ENCODE measurements at places on chromosomes 6 and 20.

DNA sequence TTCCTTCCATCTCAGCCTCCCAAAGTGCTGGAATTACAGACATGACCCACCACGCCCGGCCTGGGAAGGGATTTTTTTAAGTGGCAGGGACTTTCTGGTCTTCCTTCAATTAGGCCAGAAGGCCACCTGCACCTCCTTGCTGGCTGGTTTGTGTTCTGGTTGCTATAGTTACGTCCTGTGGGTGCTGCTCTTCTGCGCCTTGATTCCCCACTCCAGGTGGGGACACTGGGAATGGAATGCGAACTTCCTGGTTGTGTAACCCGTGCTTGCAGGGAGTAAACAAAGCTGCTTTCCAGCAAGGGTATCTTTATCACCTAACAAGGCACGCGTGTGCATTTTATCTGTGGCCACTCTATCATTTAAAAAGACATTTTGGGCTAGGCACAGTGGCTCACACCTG lies 117.7 kb downstream of the PLEKHG1 start:
- DNase-seq, result no peak

DNA sequence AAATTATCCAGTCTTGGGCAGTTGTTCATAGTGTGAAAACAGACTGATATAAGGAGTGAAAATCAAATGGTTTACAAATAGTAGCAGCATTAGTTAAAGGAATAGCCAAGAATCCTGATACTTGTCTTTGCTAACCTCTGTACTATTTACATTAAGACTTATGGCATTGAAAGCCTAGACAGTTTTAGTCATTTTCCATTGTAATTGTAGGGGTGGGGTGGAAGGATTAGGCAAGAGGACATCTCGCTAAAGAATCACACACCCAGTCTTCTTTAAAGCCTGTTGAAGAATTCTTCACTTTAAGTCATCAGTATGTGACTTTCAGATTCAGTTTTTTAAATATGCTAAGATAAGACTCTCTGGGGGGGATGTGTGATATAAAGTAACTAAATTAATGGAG lies 207.5 kb upstream of the PHACTR1 start:
- no peak for DNase-seq

DNA sequence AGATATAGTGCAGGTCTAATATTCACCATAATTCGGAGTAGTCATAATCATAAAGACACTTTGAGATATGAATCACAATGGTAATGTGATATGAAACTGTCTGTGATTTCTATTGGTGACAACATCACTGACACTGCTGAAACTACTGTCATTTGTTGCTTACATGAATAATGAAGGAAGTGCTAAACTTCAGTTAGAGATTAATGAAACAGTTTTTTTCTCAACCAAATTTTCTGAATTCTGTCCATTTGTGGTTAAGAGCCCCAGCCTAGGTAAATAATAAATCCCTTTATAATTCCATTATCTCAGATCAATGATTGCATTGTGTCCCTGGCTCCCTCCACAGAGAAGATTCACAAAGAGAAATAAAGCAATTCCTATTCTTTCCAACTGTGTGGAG lies 122.6 kb downstream of the HIVEP2 start:
- no peak for DNase-seq

DNA sequence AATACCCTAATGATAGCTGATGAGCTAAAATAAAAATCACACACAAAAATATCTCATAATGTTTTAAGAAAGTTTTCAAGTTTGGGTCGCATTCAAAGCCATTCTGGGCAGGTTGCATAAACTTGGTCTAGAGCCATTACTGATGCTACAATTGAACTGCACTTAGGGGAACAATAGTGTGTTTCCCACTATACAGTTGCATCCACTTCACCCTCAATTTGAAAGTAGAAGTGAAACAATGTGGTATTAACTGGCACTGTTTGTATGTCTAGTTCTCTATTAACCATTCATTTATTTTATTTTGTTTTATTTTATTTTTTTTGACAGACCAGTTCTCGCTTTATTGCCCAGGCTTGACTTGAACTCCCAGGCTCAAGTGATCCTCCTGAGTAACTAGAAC lies 23.0 kb upstream of the STK38 start:
- DNase-seq, result no peak

DNA sequence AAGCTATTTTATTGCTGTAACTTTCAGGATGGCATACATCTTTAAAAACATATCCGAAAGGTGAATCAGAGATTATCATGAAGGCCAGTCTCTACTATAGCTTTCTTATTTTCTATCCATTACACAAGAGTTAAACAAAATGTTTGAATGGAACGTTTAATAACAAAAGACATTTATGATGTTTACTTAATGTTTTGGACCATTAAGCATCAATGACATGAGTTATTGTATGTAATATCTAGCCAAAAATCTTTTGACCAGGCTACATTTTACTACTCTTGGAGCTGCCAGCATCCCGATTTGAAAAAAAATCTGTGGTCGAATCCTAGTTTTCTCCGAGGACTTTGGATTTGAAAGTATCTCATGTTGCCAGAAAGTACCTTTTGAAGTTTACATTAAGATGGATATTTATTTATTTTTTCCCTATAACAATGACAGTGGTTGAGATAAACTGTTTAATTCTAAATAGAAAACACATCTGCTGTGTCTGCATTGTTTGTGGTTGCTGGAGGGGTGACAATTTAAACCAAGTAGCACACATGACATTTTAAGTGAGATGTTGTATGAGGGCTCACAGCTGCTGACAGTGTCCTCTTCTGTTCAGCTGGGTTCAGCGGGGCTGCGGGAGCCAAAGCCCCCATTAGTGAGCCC lies 293.7 kb upstream of the TCF21 start:
- DNase-seq, result no peak

GRCh38 chr6:170100046-170100445 lies 190.8 kb downstream of the DLL1 start:
- no peak for DNase-seq
